ENCODE measurements at places on chromosomes 6 and 20. TPM values are rescaled to one million over a fixed set of nuclear protein-coding genes. Genes with fewer than 3 reads are reported as not detected.

Gene PPP1R16B
- 54.9 TPM for total RNA-seq

Gene RNF39
- total RNA-seq = not detected

Gene OPN5
- not detected for total RNA-seq

Gene ELOVL4
- total RNA-seq = 2.3 TPM

Gene DYNLT2
- total RNA-seq = 0.97 TPM

Gene ERVFRD-1
- total RNA-seq = not detected

Gene RAET1E
- total RNA-seq = 0.46 TPM

Gene SMIM13
- total RNA-seq = 16.3 TPM

Gene CGA
- total RNA-seq = not detected

Gene MUC22
- total RNA-seq = not detected

Gene CST7
- not detected for total RNA-seq

Gene GJA10
- total RNA-seq = not detected

Gene LPIN3
- total RNA-seq = 3.6 TPM

Gene OR2H1
- total RNA-seq = not detected

Gene ULBP1
- 0.46 TPM for total RNA-seq

Gene FAM210B
- 43.2 TPM for total RNA-seq

Gene NCOA5
- 10.9 TPM for total RNA-seq

Gene BCAS4
- 3.3 TPM for total RNA-seq

Gene FAM83B
- total RNA-seq = not detected

Gene CARMIL1
- total RNA-seq = 3.8 TPM

Gene GPLD1
- under 0.01 TPM for total RNA-seq

Gene C20orf141
- total RNA-seq = not detected

Gene GJA1
- 663 TPM for total RNA-seq

Gene GDAP1L1
- not detected for total RNA-seq

Gene B3GAT2
- not detected for total RNA-seq

Gene HCRTR2
- not detected for total RNA-seq

Gene CDH22
- total RNA-seq = not detected

Gene SS18L1
- 6.7 TPM for total RNA-seq

Gene MUC21
- not detected for total RNA-seq

Gene MCM8
- 17.0 TPM for total RNA-seq

Gene WFDC8
- not detected for total RNA-seq

Gene TRAPPC3L
- total RNA-seq = under 0.01 TPM

Gene SAPCD1
- total RNA-seq = not detected

Gene TMEM217
- total RNA-seq = 4.3 TPM

Gene KCNK15
- under 0.01 TPM for total RNA-seq

Gene UNC5CL
- total RNA-seq = under 0.01 TPM

Gene TFAP2C
- total RNA-seq = not detected

Gene SEL1L2
- not detected for total RNA-seq

Gene ISM1
- not detected for total RNA-seq

Gene LCA5
- total RNA-seq = 5.8 TPM

Gene PRDM1
- 0.30 TPM for total RNA-seq

Gene SLC32A1
- total RNA-seq = not detected

Gene HLA-DRA
- total RNA-seq = not detected

Gene FAM217A
- not detected for total RNA-seq

Gene ADAM33
- total RNA-seq = 0.76 TPM

Gene CTSZ
- 227 TPM for total RNA-seq

Gene MRPL18
- total RNA-seq = 133 TPM

Gene SPTLC3
- under 0.01 TPM for total RNA-seq

Gene MED23
- total RNA-seq = 21.1 TPM

Gene XPO5
- total RNA-seq = 25.3 TPM

Data from epithelial cell of umbilical artery (primary cell).